Inflammatory macrophage treated with lipopolysaccharide for 4 hours (primary cell): ENCODE measurements at places on chromosomes 3 and 15.
A peak's percentile ranks its signal among the peaks of the same experiment; 100 is the strongest.

GRCh38 chr3:160796813-160797164, 40.8 kb downstream of the PPM1L start:
- no peak for DNase-seq

DNA sequence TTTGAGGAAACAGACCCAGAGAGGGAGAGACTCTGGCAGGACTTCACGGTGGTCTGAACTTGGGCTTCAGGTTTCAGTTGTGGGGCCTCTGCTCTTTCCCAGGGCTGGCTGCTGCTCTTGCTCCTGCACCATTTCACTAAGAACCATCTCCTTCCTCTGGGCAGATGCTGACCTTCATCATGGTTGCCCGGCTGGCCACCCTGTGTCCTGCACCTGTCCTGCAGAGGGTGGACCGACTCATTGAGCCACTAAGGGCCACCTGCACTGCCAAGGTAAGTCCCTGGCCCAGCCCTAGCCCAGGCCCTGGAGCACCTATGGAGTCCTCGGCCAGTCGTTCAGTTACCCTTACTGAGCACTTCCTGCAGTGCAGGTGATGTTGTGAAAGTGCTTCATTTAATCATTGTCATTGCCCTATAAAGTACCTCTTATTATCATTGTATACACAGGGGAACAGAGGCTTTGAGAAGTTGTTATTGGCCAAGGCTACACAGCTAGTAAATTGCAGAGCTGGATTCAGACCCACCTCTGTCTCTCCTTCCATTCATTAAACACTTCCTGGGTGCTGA, 10.0 kb downstream of the RPL32 start:
- no peak for DNase-seq

- peak; percentile 92 for DNase-seq
These were observed 41.3 kb upstream of the PIK3CB start for GRCh38 chr3:138875754-138876664.

DNA sequence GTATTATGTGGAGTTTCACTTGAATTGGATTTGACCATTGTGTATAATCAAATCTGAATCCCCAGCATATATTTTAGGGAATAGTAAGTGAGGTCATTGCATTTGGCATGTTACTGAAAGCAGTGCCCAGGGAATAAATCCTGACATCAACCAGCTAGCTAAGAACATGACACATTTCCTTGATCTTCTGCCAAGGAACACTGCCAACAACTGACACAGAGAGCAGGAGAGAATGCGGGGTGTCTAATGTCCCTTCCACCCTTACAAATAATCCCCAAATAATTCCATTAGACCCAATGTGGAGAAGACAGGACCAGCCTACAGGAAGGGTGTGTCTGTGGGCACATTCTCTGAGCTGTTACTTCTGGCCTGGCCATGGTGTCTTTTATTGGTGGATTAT, 30.6 kb upstream of the UBE3A start:
- no peak for DNase-seq
